ENCODE measurements at places on chromosomes 1 and 21.
A peak's percentile ranks its signal among the peaks of the same experiment; 100 is the strongest.

GRCh38 chr1:214573386-214574318 lies 22.2 kb upstream of the PTPN14 start:
- peak; percentile 3 for DNase-seq

GRCh38 chr1:47783638-47784496 lies 213.3 kb downstream of the TRABD2B start:
- no peak for DNase-seq

DNA sequence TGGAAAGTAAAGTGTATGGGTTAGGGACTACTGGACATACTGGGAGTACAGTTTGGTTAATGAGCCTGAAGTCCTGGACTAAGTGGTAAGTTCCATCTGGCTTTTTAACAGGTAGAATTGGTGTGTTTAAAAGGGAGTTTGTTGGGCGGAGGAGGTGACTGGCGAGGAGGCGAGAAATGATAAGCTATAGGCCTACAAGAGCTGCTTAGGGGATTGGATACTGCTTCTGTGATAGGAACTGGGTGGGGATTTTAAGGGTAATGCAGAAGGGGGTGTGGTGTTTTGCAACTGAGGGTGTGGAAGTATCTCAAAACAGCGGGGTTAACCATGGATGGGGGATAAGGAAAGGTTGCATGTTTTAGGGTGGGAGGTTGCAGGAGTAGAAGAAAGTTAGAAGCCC lies 3.5 kb downstream of the ERVH48-1 start:
- no peak for DNase-seq

- no peak for DNase-seq
Measured at GRCh38 chr1:41629571-41629970, 145.1 kb upstream of the EDN2 start.

DNA sequence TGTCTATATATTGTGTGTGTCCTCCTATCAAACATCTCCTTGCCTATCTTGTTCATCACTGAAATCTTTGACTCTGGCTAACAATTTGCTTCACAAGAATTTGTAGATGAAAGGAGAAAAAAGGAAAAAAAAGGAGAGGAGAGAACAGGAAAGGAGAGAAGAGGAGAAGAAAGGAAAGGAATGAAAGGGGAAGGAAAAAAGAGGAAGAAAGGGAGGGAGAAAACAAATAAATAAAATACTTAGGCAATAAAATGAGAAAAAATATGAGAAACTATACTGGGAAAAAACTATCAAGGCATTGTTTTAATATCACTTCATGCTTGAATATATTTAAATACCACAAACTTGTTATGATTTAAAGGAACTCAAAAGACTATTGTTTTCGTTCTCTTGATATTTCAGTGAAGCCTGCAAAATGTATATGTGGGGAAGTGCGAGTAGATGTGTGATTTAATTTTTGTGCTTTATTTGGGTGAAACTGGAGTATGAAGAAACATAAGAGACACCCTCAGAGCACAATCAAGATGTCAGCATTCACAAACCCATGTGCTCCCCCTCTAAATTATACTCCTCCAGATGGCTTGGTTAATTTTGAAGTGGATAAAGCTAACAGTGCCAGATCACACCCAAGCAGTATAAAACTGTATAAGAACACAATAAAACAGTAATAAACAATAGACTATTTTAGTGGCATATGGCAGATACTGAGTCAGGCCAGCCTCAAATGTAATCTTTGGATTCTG lies 205.7 kb upstream of the SAMSN1 start:
- DNase-seq: no peak

DNA sequence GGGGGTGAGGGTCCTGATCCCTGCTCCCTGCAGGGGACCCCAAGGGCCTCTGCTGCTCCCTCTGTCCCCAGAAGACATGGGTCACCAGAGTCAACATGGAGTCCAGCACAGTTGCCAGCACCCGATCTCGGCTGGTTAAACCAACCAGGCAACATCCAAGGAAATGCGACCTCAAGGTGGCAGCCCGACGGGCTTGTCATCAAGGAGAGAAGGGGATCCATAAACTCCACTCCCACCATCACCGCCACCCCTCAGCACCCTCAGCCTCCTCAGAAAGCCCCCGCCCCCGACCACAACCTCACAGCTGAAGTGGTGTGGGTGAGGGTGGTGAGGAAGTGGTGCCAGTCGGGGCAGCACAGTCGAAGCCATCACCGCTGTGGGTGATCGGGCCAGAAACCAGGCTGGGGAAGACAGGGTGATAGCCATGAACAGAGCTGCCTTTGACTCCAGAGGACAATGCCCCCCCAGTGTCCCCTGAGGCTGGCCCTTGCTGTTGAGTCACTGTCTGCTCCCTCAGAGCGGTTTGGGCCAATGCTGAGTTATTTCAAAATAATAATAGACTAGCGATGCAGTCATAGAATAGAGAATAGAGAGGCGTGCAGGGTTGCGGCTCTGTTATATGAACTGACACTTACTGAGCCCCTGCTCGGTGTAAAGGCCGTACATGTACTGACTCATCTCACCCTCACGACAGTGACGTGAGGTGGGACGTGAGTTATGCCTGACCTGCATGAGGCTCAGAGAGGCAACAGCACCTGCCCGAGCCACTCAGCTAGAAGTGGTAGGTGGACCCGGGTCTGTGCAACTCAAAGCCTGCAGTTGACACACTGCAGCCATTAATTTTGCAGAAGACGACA lies 88.7 kb upstream of the IFFO2 start:
- DNase-seq: peak; percentile 75

DNA sequence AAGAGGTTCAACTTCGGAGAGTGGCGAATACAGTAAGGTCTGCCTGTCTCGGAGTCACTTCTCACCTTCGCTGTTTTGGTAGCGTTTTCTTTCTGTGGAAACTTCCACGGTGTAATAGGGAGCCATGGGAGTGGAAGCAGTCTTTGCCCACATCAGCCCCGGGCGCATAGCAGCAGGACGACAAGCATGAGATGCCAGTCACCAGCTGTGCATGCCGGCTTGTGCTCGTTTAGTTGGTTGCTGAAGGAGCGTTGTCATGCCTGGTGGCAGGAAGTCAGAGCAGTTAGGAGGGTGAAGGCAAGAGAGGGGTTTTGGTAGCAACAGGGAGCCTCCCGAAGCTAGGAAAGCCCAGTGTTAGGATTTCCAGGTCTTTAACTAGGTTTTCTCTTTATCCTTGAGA lies 58.8 kb downstream of the MRPS6 start:
- DNase-seq: no peak

GRCh38 chr1:25642574-25643108 lies 26.1 kb downstream of the MAN1C1 start:
- no peak for DNase-seq

DNA sequence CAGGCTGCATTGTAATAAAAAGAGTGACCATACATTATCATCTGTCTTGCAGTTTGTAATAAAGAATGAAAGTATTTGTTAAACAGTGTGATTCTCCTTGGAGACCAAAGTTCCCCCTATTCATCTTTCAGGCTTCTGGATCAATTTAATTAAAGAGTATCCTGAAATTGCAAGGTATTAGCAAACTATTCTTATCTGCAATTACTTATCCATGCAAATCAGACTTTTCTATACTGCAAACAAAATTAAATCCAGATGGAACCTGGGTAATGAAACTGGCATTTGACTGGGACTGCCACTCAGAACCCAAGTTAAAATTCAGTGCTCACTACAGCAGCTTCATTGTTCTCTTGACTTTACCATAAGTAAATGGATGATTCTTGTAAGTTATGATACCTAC lies 37.1 kb downstream of the JAK1 start:
- DNase-seq: no peak

DNA sequence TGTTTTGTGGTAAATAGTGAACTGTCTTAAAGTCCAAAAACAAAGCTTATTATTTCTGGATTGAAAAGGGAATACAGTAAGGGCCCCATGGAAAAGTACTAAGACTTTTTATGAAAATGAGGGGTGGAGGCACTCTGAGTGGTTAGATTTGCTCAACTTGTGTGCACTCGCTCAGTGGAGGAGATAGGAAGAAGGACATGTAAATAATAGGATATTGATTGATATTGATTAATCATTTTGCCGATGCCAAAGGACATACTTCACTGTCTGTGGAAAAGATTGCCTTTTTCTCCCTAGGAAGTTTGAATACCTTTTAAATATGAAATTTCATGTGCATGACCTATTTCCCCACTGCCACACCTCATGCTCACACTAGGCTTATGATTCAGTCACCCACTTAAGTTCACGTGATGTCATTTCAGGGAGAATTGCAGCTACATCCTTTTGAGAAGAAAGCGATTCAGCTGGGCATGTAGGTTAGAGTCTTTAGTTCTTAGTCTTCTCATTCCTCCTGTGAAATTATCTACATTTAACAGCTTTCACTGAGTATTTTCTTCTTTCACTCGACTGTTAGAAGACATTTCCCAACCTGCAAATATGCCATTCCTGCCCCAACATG lies 5.0 kb downstream of the MTR start:
- no peak for DNase-seq

All from midbrain (tissue), 1 donor.